DMS53 (cell line): ENCODE measurements at places on chromosomes 2 and 18.

DNA sequence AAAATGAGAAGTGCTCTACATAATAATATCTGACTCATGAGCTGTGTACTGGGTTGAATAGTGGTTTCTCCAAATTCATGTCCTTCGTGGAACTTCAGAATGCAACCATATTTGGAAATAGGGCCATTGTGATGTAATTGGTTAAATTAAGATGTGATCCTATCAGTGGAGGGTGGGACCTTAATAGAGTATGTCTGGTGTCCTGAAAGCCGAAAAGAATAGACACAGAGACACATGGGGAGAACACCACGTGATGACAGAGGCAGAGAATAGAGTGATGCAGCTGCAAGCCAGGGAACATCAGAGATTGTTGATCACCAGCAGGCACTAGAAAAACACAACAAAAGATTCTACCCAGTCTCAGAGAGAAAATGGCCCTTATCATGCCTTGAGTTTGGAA, 310.1 kb downstream of the EXOC6B start:
- DNase-seq: no peak

DNA sequence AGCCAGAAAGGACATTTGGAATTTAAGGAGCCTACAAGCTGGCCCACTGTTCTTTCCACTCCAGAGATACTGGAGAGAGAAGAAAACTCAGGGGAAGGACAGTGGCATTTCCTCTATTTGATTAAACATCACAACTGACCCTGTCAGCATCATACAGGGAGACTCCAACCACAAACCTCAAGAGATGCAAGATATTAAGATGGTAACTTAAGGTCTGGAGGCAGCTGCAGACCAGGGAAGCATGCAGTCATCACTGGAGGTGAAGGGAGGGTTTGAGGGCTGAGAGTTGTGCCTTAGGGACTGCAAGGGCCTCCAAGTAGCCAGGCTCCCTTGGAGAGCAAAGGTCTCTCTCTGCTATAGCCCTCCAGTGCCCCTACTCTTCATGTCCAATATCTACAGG, 67.4 kb downstream of the RNF152 start:
- no peak for DNase-seq

GRCh38 chr18:65954372-65954771, 203.6 kb downstream of the CDH7 start:
- no peak for DNase-seq

- no peak for DNase-seq
Observed at GRCh38 chr2:164810843-164811242, 30.8 kb downstream of the COBLL1 start.

DNA sequence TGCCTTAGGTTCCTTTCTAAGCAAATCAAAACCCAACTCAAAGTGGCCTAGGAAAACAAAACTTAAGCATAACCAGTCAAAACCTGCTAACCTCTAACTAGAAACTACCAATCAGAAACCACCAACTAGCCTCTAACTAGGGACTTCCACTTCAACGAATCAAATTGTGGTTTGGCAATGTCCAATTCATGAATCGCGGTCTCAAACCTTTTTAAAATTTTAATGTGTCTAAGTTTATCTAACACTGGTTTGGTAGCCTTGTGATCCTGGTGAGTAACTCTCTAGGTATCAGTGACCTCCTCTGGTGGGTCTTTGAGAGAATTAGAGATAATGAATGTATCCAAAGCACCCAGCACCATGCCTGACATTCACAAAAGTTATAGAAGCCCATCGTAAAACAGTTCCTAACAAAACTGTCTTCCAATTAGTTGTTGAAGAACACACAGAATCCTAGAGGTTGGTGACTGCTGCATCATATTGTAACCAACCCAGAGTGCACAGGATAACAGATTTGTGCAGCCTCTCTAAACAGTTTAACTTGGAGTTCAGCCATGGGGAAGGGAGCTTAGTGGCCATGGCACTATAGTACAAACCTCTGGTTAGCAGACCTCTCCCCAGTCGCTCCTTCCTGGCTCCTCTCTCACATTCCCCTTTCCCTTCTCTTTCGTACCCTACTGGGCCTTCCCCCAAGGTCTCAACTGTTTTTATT, 45.2 kb upstream of the B3GNT2 start:
- DNase-seq: no peak
